ENCODE measurements at places on chromosomes 13 and 19.

DNA sequence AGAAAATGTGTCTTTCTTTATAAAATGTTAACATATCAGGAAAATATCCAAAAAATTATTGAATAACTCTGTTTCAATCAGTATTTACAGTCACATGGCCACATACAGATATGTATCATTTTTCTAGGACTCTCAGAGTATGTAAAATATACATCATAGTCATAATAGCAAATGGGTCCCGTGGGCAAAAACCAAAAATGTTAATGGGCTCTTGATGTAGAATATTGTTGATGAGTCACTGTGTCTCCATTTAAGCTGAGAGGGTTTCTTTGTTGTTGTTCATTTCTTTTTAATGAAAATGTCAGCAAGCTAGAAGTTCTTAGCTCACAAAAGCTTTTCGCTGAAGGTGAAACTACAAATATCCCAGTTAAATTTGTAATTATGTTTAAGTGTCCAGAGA is 1713.1 kb upstream of the PCDH20 start:
- no peak for DNase-seq

DNA sequence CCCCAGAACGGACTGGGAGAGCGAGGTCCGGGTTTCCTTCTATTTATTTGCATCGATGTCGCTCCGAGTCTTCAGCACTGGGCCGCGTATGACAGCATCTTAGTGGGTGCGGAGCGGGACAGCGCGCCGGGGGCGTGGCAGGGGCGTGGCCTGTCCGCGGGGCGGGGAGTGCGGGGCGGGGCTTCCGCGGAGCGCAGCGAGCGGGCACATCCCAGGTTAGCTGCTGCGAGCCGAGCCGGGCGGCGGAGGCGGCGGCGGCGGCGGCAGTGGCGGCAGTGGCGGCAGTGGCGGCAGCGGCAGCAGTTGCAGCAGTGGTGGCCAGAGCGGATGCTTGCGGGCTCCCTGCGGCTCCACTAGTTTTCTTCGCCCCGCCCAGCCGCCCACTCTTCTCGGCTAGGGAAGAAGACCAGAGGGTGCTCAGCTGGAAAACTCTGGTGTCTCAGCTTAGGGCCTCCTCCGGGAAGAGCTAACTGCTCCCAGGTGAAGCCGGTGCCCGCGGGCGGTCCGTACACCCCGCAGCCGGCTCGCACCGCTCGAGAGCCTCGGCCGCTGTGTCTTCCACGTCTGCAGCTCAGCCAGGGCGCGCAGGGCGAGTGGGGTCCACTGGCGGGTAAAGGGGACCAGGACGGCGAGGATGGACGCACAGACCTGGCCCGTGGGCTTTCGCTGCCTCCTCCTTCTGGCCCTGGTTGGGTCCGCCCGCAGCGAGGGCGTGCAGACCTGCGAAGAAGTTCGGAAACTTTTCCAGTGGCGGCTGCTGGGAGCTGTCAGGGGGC is at the start of gene GPC5:
Gene GPC5, plus strand, starts transcription at position 209 of the 776 bp plus-strand sequence.
- peak; percentile 63 for DNase-seq

- DNase-seq, result no peak
Observed at GRCh38 chr19:53466726-53467484, 628 bp upstream of the ZNF813 start.

DNA sequence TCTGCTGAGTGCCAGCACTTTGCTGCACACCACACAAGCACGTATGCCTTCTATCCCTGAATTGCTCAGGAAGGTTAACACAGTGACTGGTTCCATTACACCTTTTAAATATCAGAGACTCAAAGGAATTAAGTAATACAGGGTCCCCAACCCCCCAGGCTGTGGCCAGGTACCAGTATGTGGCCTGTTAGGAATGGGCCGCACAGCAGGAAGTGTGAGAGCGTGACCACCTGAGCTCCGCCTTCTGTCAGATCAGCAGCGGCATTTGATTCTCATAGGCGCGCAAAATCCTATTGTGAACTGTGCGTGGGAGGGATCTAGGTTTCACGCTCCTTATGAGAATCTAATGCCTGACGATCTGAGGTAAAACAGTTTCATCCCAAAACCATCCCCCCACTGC is 194.5 kb downstream of the FOXO1 start:
- DNase-seq, result no peak

GRCh38 chr13:27658546-27658945 is 36.9 kb downstream of the POLR1D start:
- no peak for DNase-seq

DNA sequence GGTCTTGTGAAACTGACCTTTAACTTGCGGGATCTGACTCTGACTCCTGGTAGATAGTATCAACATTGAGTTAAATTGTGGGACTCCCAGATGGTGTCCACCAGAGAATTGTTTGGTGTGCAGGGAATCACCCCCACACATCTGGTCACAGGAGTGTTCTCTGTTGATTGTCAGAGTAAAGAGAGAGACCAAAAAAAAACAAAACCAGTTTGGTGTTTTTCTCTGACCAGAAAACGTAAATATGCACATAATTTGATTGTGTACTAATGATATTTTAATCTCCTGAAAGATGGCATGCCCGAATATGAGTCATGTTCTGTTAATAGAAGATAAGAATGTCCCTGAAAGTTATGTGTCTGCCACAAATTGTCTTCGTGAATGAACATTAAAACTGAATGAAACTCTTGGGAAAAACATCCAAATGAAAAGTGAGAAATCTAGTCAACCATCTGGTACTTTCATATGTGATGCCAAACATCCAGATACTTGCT is 118.5 kb upstream of the GPC6 start:
- DNase-seq, result no peak

DNA sequence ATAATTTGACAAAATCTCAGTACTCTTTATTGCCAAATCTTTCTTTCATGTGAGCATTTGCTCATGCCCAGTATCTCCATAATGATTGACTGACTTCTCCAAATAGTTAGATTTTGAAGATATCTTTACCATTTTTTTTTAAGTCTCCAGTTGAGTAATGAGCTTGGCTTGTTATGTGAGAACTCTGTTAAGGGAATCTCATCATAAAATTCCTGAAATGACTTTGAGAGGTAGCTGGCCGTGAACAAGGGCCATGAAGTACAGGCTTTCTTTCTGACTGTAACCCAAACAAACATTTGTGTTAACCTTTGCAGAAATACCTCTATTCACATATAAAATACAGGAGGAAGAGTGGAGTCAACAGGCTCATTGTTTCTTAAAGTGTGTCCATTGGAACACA is 449.7 kb downstream of the IRS2 start:
- DNase-seq, result peak; percentile 6

All from RPMI7951 (cell line).